CD8-positive, alpha-beta memory T cell (primary cell): ENCODE measurements at places on chromosomes 2 and 18. TPM values are rescaled to one million over a fixed set of nuclear protein-coding genes. Genes with fewer than 3 reads are reported as not detected.

DNA sequence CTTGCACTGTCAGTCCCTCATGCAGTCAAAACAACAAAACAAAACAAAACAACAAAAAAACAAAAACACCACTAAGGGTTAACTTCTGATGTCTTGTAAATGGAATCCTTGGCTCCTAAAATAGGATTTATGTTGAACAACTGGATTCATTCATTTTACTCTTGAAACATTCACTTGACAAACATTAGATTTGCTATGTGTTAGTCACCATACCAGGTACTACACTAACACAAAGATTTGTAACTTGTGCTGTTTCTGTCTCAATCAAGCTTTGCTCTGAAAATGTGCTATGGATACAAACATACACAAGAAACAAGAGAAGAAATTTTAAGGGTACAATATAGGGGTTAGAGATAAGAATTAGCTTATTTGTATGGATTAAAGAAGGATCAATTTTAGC is 812.8 kb downstream of the LRP1B start:
- no peaks in the 10 kb centered on the region for H3K36me3 ChIP-seq
- no peak overlapping the region for H3K27ac ChIP-seq
- H3K4me3 ChIP-seq = no peak overlapping the region
- H3K4me1 ChIP-seq = no peaks in the 10 kb centered on the region
- DNase-seq = no peak

DNA sequence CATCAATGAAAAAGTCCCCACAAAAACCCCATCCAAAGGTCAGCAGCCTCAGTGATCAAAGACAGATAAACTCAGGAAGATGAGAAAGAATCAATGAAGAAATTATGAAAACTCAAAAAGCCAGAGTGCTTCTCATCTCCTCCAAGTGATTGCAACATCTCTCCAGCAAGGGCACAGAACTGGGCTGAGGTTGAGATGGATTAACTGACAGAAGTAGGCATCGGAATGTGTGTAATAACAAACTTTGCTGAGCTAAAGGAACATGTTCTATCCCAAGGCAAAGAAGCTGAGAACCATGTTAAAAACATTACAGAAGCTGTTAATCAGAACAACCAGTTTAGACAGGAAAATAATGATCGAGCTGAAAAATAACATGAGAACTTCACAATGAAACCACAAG is 442.8 kb upstream of the SYT4 start:
- no peak overlapping the region for H3K27ac ChIP-seq
- H3K27me3 ChIP-seq = no peaks in the 10 kb centered on the region
- no peaks in the 10 kb centered on the region for H3K4me1 ChIP-seq
- DNase-seq = no peak
- H3K36me3 ChIP-seq = no peaks in the 10 kb centered on the region

GRCh38 chr18:3577281-3577855 is 127.4 kb downstream of the TGIF1 start:
- H3K36me3 ChIP-seq = no peaks in the 10 kb centered on the region
- H3K4me1 ChIP-seq = no peaks in the 10 kb centered on the region
- no peak for DNase-seq

DNA sequence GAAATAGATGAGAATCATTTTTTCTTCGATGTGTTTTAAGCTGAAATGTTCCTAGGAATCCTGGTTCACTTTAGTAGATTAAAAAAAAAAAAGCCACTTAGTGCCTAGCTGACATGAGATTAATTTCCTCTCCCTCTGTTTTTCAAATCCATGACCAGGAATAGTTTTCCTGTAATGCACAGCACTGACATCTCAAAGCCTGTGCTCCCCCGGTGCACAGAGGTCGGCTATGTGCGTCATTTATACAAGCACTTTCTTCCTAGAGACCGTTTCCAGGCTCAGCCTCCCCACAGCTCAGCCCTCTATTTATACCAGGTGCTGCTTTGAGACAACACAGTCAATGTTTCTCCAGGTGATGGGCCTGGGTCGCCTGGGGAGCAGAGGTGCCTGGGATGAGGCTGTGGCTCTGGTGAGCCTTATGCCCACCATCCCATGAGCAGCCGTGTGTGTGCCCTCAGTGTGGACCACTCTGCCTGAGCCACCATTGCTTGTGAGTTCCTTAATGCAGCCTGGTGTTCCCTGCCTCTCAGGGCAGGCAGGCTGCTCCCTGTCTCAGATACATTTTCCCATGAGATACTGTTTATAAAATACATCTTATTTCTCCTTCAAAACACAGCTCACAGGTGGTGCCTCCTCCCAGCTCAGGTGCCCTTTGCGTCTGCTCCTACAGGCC is 515.7 kb upstream of the HS6ST1 start:
- no peaks in the 10 kb centered on the region for H3K4me1 ChIP-seq
- H3K27ac ChIP-seq = no peak overlapping the region
- H3K27me3 ChIP-seq = no peaks in the 10 kb centered on the region
- no peak for DNase-seq

DNA sequence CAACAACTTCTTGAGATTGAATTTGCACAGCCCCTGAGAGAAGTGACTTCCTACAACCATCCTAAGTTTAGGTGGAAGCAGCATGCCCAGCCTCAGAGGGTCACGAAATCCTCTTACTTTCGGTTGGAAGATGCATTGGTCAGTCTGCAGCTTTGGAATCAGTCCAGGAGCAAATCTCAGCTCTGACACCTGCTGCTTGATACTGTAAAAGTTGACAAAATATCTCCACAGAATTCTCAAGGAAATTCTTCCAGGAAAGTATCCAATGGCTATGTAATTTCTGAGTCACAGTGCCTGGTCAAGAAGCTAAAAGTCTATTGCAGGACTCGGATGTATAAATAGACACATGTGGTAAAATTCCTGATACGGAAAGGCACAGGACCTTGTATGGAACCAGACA is 414.5 kb upstream of the GYPC start:
- no peaks in the 10 kb centered on the region for H3K4me1 ChIP-seq
- no peak overlapping the region for H3K4me3 ChIP-seq
- no peak overlapping the region for H3K27ac ChIP-seq
- DNase-seq = no peak

GRCh38 chr2:216970359-216970915 is 110.6 kb upstream of the TNP1 start:
- H3K4me3 ChIP-seq = no peak overlapping the region
- no peaks in the 10 kb centered on the region for H3K36me3 ChIP-seq
- DNase-seq = no peak
- H3K27me3 ChIP-seq = peaks cover 3% of the 10 kb centered on the region

GRCh38 chr2:200226451-200227426 is 79.8 kb upstream of the SPATS2L start:
- no peak overlapping the region for H3K27ac ChIP-seq
- H3K4me3 ChIP-seq = no peak overlapping the region
- H3K4me1 ChIP-seq = no peaks in the 10 kb centered on the region
- no peak for DNase-seq

- H3K36me3 ChIP-seq = no peaks in the 10 kb centered on the region
- H3K27ac ChIP-seq = no peak overlapping the region
- H3K4me1 ChIP-seq = no peaks in the 10 kb centered on the region
- no peaks in the 10 kb centered on the region for H3K27me3 ChIP-seq
- no peak overlapping the region for H3K4me3 ChIP-seq
- DNase-seq = no peak
These were observed 35.6 kb downstream of the COPS8 start for GRCh38 chr2:237121321-237121720.

The RNF152 gene
- total RNA-seq = 0.13 TPM

The LHCGR gene
- not detected for total RNA-seq

The ERBB4 gene
- total RNA-seq = not detected
